ENCODE measurements at places on chromosomes 3 and 15.

DNA sequence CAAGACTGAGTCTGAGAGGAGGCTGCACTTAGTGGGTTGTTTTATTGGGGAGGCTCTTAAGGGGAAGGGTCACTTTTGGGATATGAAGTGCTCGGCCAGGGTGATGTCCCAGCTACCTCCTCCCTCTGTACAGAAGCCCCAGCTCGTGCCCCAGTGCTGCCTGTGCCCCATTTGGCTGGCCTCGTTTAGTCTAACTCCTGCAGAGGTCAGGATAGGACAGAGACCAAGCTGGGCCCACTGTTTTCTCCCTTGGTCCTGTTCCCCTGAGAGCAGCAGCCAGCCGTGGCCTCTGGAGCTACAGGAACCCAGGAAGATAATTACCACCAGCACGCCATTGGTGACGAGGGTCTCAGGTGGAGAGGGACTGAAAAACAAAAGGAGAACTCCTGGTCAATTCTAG, 18.5 kb downstream of the PLA2G4E start:
- no peak for DNase-seq

DNA sequence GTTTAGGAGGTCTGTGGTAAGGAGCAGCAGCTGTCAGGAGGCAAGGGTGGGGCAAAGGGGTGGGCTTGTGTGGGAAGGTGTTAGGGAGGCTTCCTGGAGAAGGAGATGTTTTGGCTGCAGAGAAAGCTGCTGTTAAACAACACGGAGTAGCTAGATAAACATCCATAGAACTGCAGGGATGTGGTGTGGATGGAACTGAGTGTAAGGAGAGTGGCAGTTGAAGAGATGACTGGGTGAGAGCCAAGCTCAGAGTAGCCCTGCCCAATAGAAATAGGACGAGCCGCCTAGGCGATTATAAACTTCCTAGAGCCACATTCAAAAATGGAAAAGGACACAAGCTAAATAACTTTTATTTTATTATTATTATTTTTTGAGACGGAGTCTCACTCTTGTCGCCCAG, 19.9 kb downstream of the RPLP1 start:
- DNase-seq, result no peak

DNA sequence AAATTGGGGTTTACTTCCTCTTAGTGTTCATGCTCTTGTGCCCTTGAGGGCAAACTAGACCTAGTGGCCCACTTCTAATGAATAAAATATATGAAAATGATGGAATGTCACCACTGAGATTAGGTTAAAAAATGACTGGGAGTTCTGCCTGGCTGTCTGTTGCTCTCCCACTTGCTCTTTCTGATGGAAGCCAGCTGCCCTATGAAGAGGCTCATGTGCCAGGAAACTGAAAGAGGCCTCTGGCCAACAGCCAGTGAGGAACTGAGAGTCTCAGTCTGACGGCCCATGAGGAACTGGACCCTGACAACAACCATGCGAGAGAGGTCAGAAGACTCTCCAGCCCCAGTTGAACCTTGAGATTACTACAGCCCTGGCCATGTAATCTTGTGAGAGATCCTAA, 107.1 kb upstream of the FHIT start:
- peak; percentile 83 for DNase-seq

GRCh38 chr3:120684896-120685295, 2.9 kb upstream of the HGD start:
- DNase-seq, result no peak

DNA sequence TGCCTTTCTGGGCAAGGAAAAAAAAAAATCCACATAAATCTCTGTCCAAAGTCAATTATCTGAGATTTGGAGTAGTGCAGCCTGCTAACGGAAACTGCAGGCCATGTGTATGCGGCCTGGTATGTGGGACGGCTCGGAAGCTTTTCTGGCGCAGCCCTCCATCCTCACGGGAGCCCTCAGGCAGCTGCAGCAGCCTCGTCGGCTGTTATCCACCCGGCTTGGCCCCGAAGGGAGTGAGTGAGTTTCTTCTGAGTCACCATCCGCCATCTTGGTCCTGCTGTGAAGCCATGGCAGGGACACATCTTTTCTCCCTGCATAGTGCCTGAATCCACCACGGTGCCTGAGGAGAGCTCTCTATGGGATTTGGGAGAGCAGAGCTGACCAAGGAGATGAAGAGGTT, 62.8 kb downstream of the POLR2M start:
- peak; percentile 82 for DNase-seq

DNA sequence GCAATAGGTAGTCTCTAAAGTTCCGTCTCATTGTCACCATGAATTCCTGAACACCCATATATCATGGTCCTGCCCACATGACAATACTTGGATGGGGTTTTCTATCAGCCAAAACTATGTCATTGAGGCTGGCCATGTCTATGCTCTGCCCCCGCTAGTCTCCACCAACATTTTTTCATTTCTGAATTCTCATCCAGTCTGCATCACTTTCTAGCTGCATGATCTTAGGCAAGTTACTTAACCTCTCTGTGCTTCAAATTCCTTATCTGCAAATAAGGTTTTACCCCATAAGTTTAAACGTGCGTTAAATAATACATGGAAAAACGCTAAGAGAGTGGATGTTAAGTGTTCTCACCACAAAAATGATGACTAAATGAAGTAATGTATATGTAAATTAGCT, 14.1 kb downstream of the HERC1 start:
- no peak for DNase-seq
